ENCODE measurements at places on chromosomes 12 and 14.

DNA sequence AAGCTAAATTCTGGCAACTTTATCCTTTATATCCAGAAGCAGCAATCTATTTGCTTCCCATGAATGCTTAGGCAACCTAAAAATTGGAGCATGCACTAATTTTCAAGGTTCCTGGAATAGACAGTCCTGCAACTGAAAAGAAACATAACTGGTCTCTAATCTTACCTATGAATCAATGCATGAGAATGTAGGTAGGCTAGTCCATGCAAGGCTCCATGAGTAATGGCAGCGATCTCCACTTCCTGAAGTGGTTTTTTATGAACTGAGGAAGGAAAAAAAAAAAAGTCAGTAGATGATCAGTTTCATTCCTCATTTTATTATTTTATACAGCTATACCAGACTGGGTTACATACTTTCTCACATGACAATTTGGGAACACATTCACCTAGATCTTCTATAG lies 102.0 kb downstream of the PEBP1 start:
- no peak for DNase-seq

GRCh38 chr12:106907411-106907810 lies 48.3 kb upstream of the TMEM263 start:
- DNase-seq = no peak

DNA sequence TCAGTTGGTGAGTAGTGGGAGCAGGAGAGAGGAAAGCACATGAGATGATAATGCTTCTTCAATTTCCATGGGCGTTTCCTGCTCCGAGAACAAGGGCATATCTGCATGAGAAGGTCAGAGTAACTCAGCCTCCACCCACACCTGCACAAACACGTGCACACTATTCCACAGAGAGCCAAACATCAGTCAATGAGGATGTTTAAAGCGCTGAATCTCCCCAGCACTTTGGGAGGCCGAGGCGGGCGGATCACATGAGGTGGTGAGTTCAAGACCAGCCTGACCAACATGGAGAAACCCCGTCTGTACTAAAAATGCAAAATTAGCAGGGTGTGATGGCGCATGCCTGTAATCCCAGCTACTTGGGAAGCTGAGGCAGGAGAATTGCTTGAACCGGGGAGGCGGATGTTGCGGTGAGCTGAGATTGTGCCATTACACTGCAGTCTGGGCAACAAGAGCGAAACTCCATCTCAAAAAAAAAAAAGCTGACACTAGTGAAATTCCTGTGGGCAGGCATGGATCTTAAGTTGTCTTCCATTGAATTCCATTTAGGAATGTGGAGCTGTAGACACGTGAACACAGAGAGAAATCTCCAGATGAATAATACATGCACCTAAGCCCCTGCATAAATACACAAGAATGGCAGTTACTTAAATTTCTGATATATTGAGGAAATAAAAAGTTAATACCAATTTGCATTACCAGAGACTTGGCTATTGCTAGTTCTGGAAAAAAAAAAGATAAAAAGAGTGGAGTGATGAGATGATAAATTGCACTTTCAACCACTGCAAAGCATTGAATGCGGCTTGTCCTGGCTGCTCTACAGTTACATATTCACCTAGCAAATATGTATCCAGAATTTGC lies 1097.4 kb upstream of the TMEM132C start:
- DNase-seq = no peak

GRCh38 chr12:48003226-48004052 lies 837 bp downstream of the COL2A1 start:
- DNase-seq = no peak

All from stimulated activated CD8-positive, alpha-beta memory T cell treated with anti-CD3 and anti-CD28 coated beads, Interleukin-7, amount 100 ng/mL, for 4 hours (primary cell).